ENCODE measurements at places on chromosomes 7 and 10.

GRCh38 chr10:110960333-110960712 is 40.9 kb downstream of the SHOC2 start:
- DNase-seq = no peak

DNA sequence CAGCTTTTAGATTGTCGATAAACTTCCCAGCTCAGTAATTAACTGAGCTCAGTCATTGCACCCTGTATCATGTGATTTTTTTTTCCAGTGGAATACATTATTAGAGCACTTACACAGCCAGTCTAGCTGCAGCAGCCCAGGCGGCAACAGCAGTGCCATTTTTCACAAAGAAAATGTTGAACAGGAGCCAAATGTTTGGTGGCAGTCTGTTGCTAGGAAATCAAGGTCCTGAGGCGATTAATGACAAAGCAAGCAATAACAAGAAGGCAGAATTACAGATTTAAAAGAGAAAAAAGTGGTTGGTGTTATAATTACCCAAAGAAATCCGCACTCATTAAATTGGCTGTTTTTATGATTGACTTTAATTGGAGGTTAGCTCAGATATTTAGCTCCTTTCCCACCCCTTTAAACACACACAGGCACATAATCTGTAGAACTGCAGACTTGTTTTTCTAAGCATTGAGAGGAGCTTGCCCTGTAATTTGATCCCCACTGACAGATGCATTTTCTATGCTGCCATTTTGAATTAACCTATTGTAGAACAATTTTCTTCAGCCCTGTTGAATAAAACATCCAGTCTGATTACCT is 267.4 kb downstream of the ADK start:
- no peak for DNase-seq

DNA sequence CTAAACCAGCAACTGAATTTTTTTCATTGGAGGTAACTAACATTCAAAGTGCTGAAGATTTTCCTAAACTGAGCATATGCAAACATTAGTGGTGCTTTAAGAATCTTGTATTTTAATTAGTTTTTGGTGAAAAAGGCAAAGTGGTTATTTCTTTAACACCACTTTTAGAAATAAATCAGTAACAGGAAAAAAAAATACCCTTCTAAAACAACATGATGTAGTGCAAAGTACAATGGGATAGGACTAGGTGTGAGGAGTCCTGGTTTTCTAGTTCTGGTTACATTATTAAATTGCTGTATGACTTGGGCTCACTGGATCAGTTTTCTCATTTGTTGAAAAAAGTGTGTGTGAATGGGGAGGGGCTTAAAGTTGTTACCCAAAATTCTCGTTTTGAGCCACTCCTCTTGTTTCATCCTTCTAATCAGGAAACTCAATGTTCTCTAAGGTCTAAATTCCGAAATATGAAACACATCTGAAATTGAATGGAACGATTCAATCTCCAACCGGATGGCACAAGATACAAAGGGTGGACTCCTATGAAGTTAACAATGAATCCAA is 1.8 kb downstream of the WASL start:
- no peak for DNase-seq

DNA sequence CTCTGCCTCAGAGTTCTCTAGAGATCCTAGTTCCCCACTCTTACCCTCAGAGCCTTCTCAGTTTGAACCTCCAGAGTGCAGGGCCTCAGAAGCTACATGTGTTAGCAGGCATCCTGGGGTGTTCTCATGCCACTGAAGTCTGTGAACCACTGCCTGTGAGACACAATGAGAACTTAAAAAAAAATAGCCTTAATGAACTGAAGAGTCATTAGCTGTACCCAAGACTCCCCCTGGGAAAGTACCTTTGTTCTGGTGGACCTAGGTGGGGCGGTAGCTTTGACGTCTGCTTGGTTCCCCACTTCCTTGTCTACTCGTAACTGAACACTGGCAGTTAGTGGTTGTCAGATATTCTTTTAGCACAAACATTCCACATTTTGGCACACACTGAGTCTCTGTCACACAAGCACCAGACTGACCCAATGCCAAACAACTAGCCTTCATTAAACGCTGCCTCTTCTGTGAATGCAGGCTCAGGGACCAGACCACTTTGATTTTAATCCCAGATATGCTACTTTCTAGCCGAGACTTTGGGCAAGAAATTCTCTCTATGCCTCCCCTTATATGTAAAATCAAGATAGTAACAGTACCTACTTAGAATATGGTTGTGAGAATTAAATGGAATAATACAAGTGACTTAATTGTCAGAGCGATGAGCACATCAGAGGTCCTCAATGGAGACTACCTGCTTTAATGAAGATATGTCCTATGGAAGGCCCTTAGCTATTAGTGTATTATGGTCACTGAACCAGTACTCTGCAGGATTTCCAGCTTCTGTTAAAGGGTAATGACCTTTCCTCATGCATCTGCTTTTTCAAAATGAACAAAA is 75.3 kb upstream of the CC2D2B start:
- no peak for DNase-seq

- DNase-seq = no peak
These were observed 482 bp upstream of the CLDN12 start for GRCh38 chr7:90402785-90403173.

DNA sequence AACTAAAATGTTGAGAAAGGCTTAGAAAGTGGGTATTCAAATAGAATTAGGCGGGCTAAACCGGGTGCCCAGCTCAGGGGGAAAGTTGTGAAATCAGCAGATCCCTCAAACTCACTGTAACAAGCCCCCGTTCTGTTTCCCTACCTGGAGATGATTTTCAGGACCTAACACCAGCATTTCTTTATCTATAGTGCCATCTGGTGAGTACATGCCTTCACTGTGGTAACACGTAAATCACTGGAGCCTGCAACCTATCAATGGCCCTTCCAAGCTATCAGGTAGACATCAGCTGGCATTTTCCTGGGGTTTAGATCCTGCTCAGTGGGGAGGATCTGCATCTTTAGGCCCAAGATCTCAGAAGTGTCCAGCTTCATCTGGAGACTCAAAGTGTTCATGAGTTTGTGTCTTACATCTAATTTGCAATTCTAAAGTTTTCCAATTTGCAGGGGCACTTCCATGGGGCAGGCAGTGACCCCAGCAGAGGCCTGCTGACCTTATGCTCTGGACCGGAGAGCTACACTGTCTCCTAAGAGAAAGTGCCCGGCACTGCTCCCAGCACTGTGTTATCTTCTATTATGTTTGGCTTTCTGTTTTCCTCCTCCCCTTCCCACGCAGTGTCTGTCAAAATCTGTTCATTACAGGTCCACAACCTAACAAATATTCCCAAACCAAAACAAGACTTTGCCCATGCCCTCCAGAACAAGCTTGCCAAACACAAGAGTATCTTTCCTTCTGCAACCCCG is 132.5 kb downstream of the LSM5 start:
- DNase-seq = no peak

All from stimulated activated CD4-positive, alpha-beta T cell treated with anti-CD3 and anti-CD28 coated beads, Interleukin-12 subunit alpha, Interleukin-12 subunit beta, amount 100 ng/mL, for 4 hours (primary cell).